ENCODE measurements at places on chromosomes 1 and 21.

DNA sequence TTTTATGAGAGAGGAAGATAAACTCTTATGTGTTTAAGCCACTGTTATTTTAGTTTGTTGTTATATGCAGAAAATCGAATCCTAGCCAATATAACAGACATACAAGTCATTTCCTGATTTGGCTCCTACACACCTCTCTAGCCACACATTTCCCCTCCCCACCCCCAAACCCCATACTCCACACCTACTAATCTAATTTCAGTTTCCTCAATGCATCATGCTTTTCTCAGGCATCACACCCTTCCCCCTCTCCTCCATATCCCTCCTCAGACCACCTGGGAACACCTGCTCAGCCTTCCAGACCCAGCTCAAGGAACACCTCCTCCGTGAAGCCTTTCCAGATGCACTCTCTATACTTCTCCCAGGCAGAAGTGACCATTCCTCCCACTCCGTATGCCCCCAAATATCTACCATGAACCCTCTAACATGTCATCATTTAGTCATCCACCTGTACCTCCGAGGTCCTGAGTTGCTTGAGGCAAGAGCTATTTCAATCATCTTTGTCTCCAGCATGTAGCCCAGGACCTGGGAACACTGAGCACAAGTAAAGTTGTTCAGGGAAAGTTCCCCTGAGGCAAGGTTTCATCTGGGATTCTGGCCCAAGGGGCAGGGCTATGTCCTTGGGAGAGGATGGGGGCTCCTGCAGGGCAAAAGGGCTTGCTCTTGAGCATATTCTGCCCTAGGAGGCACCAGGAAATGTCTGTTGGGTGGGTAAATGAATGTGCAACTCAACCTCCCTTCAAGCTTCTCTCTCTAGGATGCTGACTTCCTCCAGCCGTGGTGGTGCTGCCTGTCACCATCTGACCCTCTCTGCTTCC, 126.8 kb downstream of the HIVEP3 start:
- no peak for DNase-seq

GRCh38 chr1:226739696-226740065, 599 bp upstream of the ITPKB start:
- DNase-seq = no peak

DNA sequence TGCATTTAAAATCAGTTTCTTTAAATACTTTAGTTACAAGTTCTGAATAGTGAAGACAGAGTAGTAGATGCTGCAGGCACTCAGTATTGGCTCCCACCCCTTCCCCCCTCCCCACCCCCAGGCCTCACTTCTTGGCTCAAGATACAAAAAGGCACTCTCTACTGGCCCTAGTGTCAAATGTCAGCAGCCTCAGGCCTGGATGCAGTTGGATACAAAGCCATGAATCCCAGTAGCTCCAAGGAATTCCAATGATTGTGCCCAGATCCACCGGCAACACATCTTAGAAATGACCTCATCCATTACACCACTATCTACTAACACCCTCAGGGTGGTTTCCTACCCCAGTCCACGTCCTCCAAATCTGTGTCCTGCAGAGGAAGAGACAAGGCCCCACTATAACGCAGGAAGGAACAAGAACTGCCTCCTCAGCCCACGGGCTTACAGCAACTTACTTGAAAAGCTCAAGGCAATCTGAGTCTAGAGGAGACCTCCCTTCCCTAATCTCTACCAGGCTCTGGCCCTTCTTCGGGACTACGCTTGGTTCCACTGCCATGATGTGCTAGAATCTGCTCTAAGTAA, 17.6 kb downstream of the ACADM start:
- no peak for DNase-seq

GRCh38 chr1:183197762-183198161, 11.7 kb downstream of the LAMC2 start:
- DNase-seq = no peak

- no peak for DNase-seq
Measured at GRCh38 chr1:230622151-230622550, 20.1 kb upstream of the COG2 start.

DNA sequence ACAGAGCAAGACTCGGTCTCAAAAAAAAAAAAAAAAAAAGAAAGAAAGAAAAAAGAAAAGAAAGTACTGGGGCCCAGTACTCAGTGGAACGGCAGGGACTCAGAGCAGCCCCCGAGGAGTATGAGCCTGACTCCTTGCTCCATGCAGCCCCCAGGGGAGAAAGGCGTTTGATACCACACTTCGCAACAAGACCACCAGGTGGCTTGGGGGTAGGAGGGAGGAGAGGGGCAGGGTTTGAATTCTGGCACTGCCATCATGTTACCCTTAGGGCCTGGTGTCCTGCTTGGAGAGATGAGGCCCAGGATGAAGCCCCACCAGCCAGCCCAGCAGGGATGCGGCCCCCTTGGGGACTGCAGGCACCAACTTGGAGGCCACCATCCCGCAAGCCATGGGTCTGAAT, 321.3 kb upstream of the VAMP3 start:
- DNase-seq = no peak

- DNase-seq = no peak
Measured at GRCh38 chr1:100539836-100540536, 2.0 kb downstream of the GPR88 start.

DNA sequence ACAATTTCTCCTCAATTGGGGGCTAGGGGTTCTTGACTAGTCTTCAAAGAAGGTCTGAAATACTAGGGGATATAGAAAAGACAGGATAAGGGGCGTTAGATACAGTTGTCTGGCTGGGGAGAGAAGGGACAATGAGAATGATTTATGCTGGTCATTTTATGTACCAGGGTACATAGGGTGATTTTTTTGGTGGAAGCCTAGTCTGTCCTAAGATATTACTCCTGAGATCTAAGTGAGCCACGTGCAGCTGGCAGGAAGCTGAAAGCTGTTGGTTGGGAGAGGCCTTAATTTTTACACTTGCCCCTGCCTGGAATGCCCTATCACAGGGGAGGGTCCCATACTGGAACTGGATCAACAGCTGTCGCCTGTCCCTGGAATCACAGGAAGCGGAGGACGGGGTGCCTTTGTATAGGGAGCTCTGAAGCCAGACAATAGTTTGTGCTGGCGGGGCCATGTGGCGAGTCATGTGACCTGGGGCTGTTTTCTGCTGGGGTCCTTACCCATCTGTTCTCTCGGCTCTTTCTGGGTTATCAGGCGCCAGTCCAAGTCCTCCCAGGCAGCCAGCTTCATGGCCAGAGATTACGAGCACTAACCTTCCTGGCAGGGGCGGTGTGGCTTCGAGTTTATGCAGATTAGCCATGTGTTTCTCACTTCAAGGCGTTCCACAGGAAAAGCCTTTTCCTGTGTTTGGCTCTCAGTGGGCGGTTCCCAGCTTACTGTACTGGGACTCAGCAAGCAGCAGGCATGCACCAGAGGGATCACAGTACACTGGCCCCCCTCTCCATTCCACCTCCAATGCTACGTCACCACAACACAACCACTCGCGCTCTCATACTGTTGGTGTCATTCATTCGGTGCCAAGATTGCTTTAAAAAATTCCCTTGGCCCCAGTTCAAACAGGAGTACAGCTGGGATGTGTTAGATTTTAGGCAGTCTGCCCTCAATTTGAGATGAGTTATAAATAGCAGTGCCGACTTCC, 27.5 kb downstream of the ARID1A start:
- DNase-seq = peak; percentile 89

GRCh38 chr1:245365095-245366020, 210.6 kb downstream of the KIF26B start:
- DNase-seq = no peak

DNA sequence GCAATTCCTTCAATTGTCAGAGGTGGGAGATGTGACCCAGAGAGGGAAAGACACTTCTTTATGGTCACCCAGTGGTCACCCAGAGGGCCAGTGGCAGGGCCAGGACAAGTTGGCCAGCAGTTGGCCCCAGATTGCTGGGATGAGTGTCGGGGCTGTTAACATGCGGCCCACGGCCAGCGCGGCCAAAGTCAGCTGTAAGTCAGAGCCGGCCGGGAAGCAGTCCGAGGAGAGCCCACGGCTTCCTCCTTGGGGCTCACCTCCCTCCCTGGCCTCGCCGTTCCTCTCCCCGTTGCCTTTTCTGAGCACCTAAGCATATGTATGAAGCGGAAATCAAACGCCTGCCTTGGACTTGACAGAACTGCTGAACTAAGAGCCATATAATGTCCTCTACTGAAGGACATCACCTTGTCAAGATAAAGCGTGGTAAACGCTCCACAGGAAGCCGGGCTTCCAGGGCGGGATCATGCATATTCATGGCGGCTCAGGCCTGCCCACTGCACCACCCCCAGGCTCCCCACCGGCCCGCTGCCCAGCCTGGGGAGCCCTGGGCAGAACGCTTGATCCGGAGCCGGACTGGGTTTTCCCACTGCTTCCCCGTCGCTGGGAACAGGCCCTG, 245.4 kb upstream of the POU3F1 start:
- DNase-seq = no peak

- DNase-seq = peak; percentile 83
Measured at GRCh38 chr1:9181990-9182783, 52.4 kb upstream of the H6PD start.

GRCh38 chr1:202590975-202591411, 119.3 kb downstream of the SYT2 start:
- DNase-seq = no peak

- peak; percentile 43 for DNase-seq
Measured at GRCh38 chr1:21490774-21491487, 18.3 kb upstream of the ALPL start.

DNA sequence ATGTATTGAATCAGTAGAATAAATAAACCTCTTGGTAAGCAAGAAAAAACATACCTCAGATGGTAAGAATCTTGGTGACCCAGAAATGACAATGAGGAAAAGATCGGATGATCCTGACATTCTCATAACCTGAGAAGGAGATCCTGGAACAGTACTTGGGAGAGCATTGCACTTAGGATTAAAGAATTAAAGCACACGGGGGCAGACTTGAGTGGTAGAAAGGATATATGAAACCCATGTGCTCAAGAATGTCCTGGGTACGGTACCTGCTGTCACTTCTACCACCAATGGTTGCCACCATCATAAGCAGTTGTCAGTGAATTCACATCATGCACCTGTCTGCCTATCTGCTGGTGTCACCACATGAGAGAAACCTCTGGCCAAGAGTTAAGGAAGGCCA, 108.9 kb upstream of the GJB5 start:
- no peak for DNase-seq

DNA sequence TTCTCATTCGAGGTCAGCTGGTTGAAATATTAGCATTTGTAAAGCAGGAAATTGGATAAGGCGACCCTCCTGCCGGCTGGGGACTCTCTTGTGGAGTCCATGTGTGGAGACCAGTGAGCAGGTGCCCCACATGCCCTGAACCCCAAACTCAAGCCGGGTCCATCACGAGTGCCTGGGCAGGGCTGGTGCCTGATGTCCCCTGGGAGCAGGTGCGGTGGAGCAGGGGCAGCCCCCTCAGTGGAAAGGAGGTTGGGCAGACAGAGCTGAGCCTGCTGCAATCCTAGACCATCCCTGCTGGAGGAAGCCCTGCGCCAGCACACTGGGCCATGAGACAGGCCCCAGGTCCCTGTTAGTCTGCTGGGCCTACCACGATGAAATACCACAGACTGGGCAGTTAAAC, 395.6 kb downstream of the NPHP4 start:
- DNase-seq = no peak

GRCh38 chr1:52368383-52369172, 2.6 kb upstream of the CC2D1B start:
- DNase-seq = peak; percentile 68

- DNase-seq = peak; percentile 26
Measured at GRCh38 chr1:157115429-157115838, 15.8 kb upstream of the ETV3L start.

- DNase-seq = no peak
Measured at GRCh38 chr1:61053712-61054600, 28.4 kb upstream of the NFIA start.

GRCh38 chr1:245000872-245001188, 136.5 kb upstream of the HNRNPU start:
- DNase-seq = no peak

DNA sequence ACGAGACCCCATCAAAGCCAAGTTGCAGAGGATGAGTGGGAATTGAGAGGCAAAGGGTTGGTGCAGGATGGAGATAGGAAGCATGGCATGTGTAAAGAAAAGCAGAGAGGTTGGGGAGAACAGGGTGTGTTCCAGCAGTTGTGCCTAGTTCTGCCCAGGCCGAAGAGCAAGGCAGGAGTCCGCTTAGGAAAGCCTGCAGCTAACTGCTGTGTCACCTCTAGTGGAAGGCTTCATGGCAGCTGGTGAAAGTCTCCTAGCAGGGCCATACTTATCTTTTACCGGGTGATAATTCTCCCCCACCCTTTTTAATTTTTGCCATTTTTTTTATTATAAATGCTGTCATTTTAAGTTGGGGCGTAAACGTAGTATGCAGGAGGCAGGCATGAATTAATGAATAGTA, 93.6 kb downstream of the NFIA start:
- DNase-seq = no peak

GRCh38 chr1:21750841-21751240, 32.1 kb downstream of the USP48 start:
- no peak for DNase-seq

DNA sequence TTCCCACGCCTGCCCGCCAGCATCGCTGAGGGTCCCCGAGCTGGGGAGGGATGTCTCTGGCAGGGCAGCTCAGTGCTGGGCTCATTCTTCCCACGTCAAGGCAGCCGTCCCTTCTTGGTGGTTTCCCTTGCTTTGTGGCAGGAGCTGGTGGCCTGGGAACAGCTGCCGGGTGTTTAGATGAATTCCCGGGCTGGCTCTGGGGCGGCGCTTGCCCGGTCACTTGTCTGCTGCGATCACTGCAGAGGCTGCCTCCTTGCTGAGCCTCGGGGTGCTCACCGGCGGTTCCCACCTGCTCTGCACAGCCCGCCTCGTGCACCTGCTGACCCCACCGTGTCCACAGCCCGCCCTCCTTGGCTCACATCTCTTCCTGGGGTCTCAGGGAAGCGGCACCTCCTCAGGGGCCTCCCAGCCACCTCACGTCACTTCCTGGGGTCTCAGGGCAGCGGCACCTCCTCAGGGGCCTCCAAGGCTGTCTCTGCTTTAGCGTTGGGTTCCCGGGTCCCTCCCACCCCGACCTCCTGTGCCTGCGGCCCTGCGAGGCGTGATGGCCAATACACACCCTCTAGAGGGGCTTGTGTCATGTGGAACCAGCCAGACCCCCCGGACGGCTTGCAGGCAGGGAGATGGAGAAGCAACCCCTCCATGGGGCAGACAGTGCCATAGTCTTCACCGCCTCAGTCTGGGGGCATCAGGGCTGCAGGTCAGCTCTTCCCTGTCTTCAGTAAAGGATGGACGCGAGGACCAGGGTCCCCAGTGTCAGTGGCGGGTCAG, 13.5 kb downstream of the COL18A1 start:
- DNase-seq = no peak
